ENCODE measurements at places on chromosomes 5 and 9.

GRCh38 chr9:93011114-93011513 lies 47.4 kb upstream of the SUSD3 start:
- no peak for DNase-seq

GRCh38 chr5:88140396-88140855 lies 128.2 kb downstream of the TMEM161B start:
- no peak for DNase-seq

GRCh38 chr5:129541648-129542251 lies 81.7 kb downstream of the ADAMTS19 start:
- no peak for DNase-seq

DNA sequence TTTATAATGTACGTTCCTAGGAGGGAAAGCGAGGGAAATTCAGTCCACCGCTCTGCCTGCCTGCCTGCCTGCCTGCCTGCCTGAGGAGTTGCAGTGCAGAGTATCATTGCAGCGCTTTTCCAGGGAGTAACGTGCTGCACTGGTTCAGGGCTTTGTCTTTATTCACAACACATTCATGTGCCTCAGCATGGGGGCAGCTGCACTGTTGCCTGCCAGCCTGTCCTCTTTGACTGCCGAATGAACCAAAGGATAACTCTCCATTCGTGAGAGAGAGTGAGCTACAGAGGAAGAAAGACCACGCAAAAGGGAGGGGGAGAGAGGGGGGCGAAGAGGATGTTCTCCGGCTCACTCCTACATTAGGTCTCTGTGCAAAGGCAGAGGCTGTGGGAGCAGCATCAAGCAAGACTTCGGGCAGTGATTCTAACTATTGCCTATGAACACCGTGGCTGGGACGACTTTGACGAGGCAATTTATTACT lies 791.2 kb downstream of the MAT2B start:
- no peak for DNase-seq

DNA sequence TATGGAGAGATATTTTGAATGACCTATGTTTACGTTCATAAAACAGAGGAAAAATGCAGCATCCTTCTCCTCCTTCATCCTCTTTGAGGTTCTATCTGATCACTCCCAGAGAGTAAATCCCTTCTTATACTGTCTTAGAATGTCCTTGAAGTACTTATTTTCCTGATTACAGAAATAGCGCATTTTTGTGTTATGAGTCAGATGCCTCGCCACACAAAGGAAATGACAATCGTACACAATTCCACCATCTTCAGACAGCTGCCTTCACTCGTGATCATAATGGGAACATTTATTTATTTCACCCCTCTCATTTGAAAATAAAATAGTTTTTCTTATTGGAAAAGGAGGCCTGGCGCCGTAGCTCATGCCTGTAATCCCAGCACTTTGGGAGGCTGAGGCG lies 2.4 kb upstream of the GLT6D1 start:
- DNase-seq, result no peak

- no peak for DNase-seq
Measured at GRCh38 chr5:38598296-38598993, 42.0 kb upstream of the LIFR start.

GRCh38 chr5:98065261-98065909 lies 708.1 kb upstream of the RGMB start:
- DNase-seq, result no peak

DNA sequence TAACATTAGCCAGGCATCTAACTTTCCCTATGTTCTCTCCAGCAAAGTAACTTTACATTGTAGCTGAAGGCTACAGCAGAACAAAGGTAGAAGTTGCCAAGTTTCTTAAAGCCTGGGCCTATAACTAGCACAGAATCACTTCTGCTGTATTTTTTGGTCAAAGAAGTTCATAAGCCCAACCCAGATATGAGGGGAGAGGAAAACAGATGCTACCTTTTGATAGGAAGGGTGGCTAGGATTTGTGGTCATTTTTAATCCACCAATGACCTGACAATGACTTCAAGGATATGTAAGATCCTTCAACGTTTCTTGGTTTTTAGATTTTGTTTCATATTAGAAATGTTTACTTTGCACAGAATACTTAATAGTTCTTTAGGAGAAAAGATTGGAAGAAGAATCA lies 64.2 kb upstream of the RANBP3L start:
- DNase-seq, result no peak

DNA sequence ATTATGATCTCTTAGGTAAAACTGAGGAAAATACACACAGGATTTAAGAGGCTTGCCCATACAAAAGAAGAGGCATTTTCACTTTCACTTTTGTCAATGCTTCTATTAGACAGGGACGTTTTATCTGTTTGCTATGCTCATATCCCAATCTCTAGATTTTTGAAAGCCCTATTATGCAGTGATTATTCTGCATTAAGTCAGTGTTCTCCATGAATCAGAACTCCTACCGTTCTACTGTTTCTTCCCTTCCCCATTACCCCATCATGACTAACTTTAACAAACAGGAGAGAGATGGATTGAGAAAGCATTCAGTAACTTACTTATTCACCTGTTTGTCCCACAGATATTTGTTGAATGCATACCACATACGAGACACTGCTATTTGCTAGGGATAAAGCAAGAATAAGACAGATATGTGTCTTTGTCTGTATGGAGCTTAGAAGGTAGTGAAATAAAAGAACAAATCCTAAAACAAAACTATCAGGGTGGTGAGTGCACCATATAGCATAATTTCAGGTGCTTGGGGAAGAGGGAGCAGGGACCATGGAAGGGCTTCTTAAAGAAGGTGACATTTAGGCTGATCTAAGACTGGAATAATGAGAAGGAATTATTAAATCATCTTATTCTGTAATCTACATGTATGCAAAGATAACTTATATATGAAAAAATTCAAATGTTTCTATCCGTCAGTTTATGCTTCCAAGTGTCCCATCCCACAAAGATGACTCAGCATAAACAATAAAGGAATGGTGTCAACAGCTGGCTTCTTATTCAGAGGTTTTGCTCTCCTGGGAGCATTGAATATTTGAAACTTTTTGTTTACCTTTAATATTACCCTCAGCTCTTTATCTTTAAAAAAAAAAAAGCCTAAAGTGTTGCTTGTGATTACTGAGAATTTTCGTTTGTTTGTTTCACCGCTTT lies 328.1 kb downstream of the HINT1 start:
- no peak for DNase-seq

DNA sequence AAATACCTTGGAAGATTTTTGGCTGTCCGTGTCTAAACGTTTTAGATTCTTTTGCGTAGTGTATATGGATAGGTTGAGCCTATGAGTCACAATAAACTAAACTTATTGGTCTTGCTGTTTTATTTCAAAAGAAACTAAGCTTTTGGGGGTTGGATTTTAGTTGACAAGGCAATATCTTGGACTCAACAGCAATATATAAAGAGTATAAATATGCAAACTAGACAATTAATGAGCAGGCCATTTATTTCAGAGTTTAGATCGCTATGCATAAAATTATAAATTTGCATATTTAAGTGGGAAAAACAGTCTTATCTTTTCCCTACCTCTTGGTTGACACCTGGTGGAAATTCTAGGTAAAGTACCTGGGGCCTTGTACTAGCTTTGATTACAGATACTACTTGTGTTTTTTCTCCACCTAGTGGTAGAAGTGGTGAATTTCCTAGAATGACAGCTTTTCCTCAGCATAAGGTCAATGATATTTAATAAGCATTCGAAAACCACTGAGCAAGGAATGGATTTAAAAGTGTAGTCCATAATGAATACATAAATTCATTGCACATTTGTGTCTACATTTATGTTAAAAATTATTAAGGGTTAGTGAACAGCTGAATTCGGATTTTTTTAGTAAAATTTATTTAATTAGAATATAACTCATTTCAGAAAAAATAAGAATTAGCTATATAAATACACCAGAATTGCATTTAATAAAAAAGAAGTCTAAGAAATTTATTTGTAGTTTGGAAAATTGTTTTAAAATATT lies 1.7 kb upstream of the ARRDC3 start:
- DNase-seq, result peak; percentile 86

GRCh38 chr5:31107091-31107518 lies 86.4 kb upstream of the CDH6 start:
- peak; percentile 52 for DNase-seq
